ENCODE measurements at places on chromosomes 5 and 9. TPM values are rescaled to one million over a fixed set of nuclear protein-coding genes. Genes with fewer than 3 reads are reported as not detected.

DNA sequence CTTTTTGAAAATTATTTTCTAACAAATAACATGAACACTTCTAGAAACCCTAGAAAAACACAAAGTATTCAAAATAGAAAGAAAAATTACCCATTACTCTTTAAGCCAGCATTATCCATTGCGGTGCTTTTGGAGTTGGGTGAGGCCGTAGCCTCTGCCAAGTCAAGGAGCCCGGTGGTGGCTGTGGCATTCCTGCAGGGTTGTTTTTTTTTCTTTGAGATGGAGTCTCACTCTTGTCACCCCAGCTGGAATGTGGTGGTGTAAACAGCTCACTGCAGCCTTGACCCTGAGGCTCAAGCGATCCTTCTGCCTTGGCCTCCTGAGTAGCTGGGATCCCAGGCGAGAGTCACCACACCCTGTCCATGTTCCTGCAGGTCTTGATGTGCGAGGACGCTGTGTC is 8.2 kb upstream of the AHRR start:
- H3K4me3 ChIP-seq: no peak overlapping the region
- H3K27me3 ChIP-seq: no peaks in the 10 kb centered on the region
- H3K27ac ChIP-seq: no peak overlapping the region
- DNase-seq: no peak

DNA sequence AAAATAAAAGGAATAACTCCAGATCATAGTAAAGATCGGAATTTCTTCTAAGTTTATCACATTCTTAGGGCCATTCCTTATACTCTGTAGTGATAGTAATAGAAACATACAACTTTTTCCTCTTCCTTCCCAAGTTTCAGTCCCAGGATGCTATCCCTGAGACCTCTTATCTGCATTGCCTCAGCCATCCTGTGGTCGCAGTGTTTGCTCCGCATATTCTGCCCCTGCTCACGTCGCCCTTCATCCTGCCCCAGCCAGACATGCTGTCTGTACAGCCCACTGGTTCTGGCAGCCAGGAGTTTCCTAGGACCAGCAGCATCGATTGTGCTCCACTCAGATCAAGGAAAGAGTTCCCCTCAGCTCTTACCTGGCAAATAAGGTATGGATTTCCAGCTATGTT is 132.7 kb upstream of the ERCC6L2 start:
- no peaks in the 10 kb centered on the region for H3K27me3 ChIP-seq
- no peak overlapping the region for H3K27ac ChIP-seq
- H3K4me1 ChIP-seq: no peaks in the 10 kb centered on the region

- H3K36me3 ChIP-seq: no peaks in the 10 kb centered on the region
- H3K27ac ChIP-seq: no peak overlapping the region
- H3K4me1 ChIP-seq: no peaks in the 10 kb centered on the region
- no peak overlapping the region for H3K4me3 ChIP-seq
Observed at GRCh38 chr9:13090628-13091027, 188.9 kb downstream of the MPDZ start.

- no peak for DNase-seq
- no peak overlapping the region for H3K4me3 ChIP-seq
Observed at GRCh38 chr5:172595596-172596455, 45.2 kb upstream of the NEURL1B start.

- no peaks in the 10 kb centered on the region for H3K4me1 ChIP-seq
- no peak overlapping the region for H3K27ac ChIP-seq
- H3K27me3 ChIP-seq: no peaks in the 10 kb centered on the region
- no peak for DNase-seq
- no peak overlapping the region for H3K4me3 ChIP-seq
Observed at GRCh38 chr5:116585227-116585626, 10.6 kb upstream of the SEMA6A start.

SVEP1 gene
- 15.5 TPM for total RNA-seq

NTNG2 gene
- total RNA-seq: 0.94 TPM
